Suppressor macrophage treated with lipopolysaccharide for 4 hours (primary cell): ENCODE measurements at places on chromosomes 2 and 18.

- DNase-seq, result peak; percentile 7
These were observed 476.4 kb upstream of the SPHKAP start for GRCh38 chr2:228657807-228658402.

DNA sequence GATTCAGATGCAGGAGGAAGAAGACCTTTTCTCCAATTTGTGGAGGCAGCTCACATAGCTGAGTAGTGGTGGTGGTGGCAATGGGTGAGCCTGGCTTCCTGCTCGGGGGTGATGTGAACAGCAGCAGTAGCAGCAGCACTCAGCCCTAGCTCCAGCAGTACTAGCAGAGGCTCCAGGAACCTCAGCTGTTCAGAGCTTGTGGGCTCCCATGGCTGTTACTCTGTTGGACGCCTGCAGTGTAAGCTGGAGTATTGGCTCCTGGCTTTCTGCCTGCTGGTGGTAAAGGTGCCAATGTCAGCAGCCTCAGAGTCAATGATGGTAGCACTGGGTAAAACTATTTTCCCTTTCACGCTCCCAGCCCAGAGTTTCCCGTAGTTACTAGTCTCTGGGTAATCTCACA, 3.1 kb upstream of the SEH1L start:
- DNase-seq, result peak; percentile 9

GRCh38 chr2:101823347-101823791, 125.9 kb downstream of the MAP4K4 start:
- DNase-seq, result peak; percentile 39

DNA sequence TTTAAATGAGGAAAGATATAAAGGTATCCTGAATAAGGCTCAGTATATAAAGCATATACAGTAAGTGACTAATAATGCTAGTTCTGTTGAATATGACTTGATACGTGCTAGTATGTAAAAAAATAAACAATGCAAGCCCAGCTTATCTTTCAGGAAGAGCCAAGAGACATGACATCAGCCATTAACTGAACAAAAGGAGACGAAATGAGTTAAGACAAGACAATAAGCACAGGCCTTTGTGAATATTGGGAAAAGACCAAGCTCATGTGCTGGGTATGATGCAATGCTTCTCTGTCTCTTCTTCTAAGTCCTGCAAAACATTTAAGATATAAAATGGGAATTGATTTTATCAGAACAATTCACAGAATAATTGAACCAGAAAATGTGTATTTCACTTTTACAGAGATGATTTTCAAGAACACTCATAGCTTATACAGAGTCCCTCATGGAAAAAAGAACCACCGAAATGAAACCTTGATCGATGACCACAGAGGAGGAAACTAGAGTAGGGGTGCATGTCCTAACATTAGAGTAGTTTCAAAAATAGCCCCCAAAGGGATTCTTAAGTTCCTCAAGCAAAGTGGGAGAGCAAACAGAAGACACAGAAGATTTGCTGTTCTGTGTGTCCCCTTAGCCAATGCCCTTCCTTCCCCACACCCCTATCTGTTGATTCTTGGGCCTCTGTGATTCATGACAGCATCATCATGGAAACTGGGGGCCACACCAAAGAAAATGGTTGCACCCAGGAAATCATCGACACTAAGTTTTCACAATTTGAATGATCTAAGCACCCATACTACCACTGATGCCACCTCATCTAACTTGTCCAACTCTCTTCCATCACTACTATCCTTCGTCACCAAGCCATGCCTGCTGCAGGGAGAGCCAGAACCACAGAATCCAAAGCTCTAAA, 68.0 kb upstream of the CRIM1 start:
- no peak for DNase-seq

DNA sequence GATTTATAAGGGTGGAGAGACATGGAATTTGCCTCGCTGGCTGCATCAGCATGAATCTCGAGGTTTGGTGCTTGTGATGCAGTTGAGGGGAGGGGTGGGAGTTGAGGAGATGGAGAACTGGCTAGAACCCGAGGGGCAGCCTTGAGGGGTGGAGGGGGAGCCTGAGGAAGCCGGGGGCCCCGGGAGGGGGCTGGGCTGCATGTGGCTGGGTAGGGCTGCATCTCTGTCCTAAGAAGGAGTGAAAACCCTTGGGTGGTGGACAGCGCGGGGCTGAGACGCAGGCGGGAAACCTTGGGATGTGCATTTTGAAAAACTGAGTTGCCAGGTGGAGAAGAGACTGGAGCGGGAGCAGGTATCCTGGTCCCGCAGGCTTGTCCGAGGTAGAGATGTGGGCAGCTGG, 64.2 kb downstream of the SNTG2 start:
- DNase-seq, result no peak

DNA sequence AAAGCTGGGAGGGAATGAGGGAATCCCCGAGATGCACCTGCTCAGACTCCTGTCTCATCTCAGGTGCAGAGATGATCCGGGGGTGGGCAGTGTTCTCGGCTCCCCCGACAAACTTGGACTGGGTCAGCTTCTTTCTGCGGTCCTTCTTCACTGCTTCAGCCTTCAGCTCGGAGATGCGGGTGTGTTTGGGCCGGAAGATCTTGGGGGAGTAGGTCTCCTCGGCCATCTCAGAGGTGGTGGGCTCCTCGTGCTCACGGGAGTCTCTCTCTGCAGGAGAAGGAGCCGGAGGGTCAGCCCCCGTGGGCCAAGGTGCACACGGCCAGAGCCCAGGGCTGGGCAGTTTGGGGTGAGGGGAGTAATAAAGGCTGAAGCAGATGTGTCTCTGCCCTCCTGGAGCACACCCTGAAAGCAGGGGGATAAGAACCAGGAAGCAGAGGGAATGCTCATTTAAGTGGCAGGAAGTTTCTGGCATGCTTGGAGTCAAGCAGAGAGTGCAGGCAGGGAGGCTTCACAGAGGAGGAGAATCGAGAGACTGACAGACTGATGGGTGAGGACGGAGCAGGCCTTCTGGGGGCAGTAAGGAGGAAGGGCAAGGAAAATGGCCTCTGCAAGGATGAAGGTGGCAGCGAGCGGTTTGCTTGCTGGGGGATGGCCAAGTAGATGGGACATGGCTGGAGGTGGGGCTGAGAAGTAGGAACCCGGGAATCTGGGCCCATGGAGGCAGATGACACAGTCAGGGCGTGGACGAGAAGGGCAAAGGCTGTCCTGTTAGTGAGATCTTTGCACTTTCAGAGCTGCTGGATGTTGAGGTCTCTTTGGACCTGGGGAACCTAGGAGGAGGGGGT, 16.3 kb downstream of the IGFBP5 start:
- DNase-seq, result no peak

DNA sequence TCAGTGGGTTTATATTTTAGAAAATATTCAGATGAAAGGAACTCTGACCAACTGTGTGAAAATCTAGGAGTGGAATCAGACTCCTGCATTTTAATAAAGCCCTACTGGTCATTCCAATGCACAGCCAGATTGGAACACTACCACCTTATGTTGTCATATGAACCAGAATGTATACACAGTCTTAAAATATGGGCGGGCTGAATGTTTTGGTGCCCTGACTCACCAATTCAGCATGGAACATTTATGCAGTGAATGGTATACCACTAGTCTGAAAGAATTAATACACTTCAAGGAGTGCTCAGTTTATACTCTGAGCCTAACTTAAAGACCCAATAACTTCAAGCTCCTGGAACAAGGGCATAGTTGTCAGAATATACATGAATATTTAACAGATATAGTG, 280.9 kb upstream of the TCF4 start:
- DNase-seq, result no peak

DNA sequence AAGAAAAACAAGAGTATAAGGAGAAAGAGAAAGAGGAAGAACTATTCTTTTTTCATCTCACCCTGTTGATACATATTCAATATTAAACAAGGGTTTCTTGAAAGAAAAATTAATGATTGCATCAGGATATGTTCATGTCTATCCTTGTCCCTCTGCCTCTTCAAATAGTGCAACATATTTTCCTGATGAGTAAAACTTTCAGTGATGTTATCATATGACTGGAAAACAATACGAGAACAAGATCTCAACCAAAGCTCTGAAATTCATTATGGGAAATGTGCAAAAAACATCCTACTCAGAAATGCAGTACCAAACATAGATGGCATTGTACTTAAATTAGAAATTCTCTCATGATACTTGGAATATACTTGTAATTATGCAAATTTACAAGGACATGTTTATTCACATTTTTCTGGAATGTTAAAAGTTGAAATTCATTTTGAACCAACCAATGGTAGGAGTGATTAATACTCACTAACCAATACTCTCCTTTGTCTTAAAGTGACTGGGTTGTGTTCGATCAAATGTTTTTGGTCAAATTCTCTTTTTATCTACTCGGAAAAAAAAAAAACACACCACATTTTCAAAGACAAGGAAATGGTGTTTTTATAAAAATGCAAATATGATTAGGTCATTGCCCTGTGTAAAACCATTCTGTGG, 148.9 kb upstream of the GULP1 start:
- no peak for DNase-seq

GRCh38 chr18:13315000-13315399, 96.4 kb downstream of the LDLRAD4 start:
- no peak for DNase-seq

- DNase-seq, result no peak
These were observed 42.4 kb downstream of the PSMG2 start for GRCh38 chr18:12745095-12745795.

GRCh38 chr2:102005989-102006885, 14.5 kb downstream of the IL1R2 start:
- DNase-seq, result peak; percentile 74

GRCh38 chr2:128714851-128715312, 396.2 kb upstream of the HS6ST1 start:
- DNase-seq, result no peak

DNA sequence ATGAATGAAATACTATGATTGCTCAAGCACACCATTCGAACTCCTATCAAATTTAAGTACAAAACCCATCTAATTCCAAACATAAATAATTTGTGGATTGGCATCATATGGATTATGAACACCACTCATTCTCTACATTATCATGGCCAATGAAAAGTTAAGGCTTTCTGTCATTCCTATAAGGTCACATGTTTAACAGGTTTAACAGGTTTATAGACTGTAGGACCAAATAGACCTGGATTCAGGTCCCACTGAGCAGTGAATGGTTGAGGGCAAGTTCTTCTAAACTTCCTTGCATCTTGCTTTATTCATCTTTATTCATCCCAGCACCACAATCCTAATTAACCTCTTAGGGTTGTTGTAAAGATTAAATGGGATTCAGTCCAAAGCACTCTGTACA, 33.4 kb downstream of the FBXO36 start:
- DNase-seq, result no peak

GRCh38 chr2:99637159-99637697, 147.4 kb upstream of the REV1 start:
- DNase-seq, result no peak

GRCh38 chr2:67510745-67511144, 113.6 kb downstream of the ETAA1 start:
- no peak for DNase-seq

DNA sequence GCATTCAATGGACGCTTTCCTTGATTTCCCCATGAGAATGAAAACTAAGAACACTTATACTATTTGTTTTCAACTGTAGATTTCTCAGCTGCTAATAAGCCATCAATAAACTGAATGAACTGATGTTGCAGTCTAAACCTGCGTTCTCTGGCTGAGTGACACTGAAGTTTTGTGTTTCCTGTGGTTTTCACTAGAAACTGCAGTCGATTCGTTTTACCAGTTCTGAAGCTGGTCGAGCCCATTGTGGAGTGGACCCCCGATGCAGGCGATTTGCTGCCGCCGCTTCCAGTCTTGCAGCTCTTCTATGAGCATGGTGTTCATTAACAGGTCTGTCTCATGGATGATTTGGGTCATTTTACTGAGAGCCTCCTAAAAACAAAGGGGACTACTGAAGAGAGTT, 50.6 kb upstream of the STAT1 start:
- DNase-seq, result no peak

DNA sequence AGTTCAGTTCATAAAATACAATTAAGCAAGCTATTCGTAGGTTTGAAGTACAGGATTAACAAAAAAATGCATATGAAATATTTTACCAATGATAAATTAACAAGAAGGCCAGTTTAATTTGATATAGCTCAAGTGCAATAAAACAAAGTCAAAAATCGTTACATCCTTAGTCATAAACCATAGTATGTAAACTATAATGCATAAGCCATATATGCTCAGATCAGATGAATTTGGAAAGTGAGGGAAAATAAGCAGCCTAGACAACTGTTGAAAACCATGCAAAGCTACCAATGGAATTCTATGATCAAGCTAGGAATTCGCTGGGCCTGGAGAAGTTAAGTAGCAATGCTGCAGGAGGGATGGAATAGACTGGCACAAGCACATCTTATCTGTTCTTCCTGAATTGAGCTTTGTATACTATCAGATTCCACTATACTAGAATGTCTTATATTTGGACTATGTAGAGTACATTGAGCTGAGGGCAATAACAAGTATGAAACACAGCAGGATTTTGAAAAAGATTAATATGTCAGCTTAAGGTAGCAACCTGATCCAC, 682.0 kb downstream of the IRS1 start:
- no peak for DNase-seq

GRCh38 chr18:50189160-50189559, 5.8 kb downstream of the MYO5B start:
- DNase-seq, result no peak

DNA sequence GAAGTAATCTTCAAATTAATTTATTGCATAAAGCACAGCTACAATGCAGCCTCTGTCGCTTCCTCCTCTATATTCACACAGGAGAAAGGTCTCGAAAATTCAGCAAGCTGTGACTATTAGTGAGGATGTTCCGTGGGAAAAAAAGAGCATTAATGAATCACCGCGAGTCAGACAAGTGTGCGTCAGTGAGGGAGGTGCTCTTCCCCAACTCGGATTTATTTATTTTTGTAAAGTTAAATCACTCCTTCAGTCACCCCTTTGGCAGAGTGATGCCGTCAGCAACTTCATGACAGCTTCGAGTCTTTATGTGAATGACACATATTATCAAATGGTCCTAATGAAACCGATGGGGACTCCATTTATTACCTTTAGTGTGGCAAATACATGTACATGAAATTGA, 648.9 kb upstream of the SALL3 start:
- no peak for DNase-seq

- no peak for DNase-seq
These were observed 68.0 kb downstream of the NPAS2 start for GRCh38 chr2:100887713-100888495.

DNA sequence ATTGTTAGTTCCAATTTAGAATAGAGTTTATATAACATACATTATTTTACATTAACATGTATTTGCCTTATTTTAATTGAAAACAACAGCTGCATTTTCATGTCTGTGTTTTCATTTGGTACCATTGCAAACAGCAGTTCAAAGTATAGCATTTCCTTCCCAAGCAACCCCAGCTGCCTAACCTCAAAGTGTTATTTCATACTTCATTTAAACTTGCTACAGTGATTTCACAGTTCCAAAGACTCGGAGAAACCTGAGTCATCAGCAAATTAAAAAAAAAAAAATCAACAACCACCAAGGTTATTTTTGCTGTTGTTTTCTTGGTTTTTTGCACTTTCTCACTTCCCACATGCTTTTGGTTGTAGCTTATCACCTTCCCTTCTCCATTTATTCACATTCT, 236.5 kb upstream of the SPHKAP start:
- no peak for DNase-seq

DNA sequence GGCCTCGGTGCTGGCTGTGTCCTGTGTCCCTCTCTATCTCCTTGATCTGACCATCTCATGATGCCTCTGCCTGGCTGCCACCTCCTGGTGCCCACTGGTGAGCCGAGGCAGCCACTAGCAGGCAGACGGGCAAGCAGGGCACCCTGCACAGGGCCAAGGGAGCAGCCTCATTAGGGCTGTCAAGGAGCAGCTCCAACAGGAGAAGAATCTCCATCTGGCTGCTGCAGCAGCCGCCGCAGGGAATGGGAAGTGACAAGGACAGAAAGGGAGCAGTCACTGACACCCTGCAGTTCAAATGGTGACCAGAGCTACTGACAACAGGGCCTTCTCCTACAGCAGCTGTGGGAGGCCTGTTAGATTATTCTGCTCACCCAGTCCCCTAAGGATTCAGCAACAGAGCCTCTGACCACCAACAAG, 32.6 kb downstream of the ALPK2 start:
- no peak for DNase-seq
